Activated naive CD8-positive, alpha-beta T cell treated with anti-CD3 and anti-CD28 coated beads, Interleukin-2, amount 10 ng/mL, durations not matched to agents 7 days and 5 days (primary cell): ENCODE measurements at places on chromosomes 5 and 9. TPM values are rescaled to one million over a fixed set of nuclear protein-coding genes. Genes with fewer than 3 reads are reported as not detected.

C5orf15 gene
- 19.1 TPM for total RNA-seq

MRPS2 gene
- total RNA-seq: 29.3 TPM

AK8 gene
- not detected for total RNA-seq

NIPAL4 gene
- total RNA-seq: not detected

SYNPO gene
- 0.25 TPM for total RNA-seq

DNA sequence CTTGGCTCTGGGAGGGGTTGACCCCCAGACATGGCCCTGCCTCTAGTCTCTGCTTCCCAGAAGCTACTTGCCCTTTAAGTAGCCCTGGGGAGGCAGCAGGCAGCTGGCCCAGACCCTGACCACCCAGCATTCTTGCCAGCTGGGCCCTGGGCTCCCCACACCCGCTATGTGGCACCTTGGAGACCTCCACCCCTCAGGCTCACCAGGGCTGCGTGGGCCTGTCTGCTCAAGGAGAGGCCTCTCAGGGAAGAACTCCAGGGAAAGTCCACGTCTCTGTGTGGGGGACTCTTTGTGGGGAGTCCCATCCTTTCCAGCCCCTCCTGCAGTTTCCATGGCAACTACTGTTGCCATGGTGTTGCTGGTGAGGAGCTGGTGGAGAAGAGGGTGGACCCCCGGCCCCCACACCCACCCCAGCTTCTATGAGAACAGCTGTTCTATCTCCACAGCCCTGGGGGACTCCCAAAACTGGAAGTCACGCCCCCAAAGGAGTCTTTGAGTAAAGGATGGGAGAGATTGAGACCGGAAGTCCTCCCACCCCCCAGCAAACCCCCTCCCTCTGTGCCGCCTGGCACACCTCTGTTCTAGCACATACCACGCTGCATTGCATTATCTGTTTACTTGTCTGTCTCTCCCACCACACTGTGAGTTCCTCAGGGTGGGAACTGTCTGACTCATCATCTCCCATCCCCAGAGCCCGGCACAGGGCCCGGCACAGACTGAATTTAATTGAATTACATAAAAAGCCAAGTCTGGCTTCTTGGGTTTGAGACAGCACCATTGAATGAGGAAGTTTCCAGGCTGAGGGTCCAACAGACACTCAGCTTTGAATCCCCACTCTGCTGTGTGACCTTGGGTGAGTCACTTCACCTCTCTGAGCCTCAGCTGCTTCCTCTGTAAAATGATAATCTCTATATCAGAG lies 12.6 kb downstream of the DNM1 start:
- DNase-seq: no peak
- H3K4me1 ChIP-seq: peaks cover 11% of the 10 kb centered on the region
- H3K27ac ChIP-seq: no peak overlapping the region
- peaks cover 18% of the 10 kb centered on the region for H3K27me3 ChIP-seq
- no peaks in the 10 kb centered on the region for H3K36me3 ChIP-seq
- no peak overlapping the region for H3K4me3 ChIP-seq

- no peaks in the 10 kb centered on the region for H3K27me3 ChIP-seq
- peaks cover 57% of the 10 kb centered on the region for H3K4me1 ChIP-seq
- H3K4me3 ChIP-seq: peak overlapping the region; percentile 88
- peaks cover 22% of the 10 kb centered on the region for H3K36me3 ChIP-seq
- H3K27ac ChIP-seq: peak overlapping the region; percentile 96
Observed at GRCh38 chr9:35617548-35617947, 665 bp downstream of the CD72 start.

DNA sequence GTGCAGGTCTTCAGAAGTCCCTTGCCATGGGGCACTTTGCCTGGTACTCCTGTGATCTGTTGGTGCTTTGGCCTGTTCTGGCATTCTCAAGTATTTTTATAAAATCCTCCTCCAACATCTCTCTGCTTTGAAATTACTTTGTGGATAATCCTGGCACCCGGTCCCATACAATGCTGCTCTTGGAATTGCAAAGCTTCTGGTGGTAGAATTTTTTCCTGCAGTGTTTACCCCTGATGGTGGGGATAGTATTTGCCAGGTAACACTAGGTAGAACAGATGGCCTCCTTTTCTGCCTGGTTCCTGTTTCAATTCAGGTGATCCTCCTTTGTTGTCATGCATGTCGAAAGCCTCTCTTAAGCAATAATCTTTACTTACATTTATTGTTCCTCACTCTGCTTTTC lies 109.8 kb upstream of the ATP10B start:
- DNase-seq: no peak
- H3K27ac ChIP-seq: no peak overlapping the region
- no peak overlapping the region for H3K4me3 ChIP-seq
- H3K4me1 ChIP-seq: no peaks in the 10 kb centered on the region
- H3K27me3 ChIP-seq: no peaks in the 10 kb centered on the region

DNA sequence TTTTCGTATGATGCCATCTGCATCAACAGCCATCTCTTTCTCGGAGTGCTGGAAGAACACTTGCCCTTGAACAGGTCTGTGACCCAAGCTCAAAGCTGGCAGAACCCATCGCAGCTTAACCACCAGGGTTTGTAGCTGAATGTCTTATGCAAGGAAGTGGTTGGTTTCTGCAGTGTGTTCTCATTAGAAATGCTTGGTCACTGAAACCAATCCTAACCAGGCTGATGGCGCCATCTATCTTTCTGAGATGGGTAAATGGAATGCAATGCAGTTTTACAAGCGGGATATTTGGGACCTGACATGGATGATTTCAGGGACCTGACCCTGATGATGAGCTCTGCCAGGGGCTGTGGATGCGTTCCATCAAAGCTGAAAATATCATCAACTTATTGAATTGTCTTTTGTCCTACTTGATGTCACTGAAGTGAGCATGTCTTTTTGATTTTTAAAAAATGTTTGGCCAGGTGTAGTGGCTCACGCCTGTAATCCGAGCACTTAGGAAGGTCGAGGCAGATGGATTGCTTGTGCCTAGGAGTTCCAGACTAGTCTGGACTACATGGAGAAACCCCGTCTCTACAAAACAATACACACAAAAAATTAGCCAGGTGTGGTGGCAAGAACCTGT lies 28.7 kb downstream of the DMRT3 start:
- no peak for DNase-seq
- peaks cover 12% of the 10 kb centered on the region for H3K4me1 ChIP-seq
- H3K27me3 ChIP-seq: peaks cover 21% of the 10 kb centered on the region
- no peaks in the 10 kb centered on the region for H3K36me3 ChIP-seq
- H3K27ac ChIP-seq: no peak overlapping the region

GRCh38 chr5:115869256-115869795 lies 27.6 kb downstream of the AP3S1 start:
- H3K27ac ChIP-seq: no peak overlapping the region
- H3K36me3 ChIP-seq: peaks cover 30% of the 10 kb centered on the region
- H3K27me3 ChIP-seq: no peaks in the 10 kb centered on the region
- H3K4me3 ChIP-seq: no peak overlapping the region
- DNase-seq: no peak
- no peaks in the 10 kb centered on the region for H3K4me1 ChIP-seq

- H3K27me3 ChIP-seq: no peaks in the 10 kb centered on the region
- DNase-seq: no peak
- no peak overlapping the region for H3K27ac ChIP-seq
- H3K4me3 ChIP-seq: no peak overlapping the region
- no peaks in the 10 kb centered on the region for H3K36me3 ChIP-seq
- peaks cover 3% of the 10 kb centered on the region for H3K4me1 ChIP-seq
Observed at GRCh38 chr5:74631081-74631953, 9.2 kb downstream of the ENC1 start.

DNA sequence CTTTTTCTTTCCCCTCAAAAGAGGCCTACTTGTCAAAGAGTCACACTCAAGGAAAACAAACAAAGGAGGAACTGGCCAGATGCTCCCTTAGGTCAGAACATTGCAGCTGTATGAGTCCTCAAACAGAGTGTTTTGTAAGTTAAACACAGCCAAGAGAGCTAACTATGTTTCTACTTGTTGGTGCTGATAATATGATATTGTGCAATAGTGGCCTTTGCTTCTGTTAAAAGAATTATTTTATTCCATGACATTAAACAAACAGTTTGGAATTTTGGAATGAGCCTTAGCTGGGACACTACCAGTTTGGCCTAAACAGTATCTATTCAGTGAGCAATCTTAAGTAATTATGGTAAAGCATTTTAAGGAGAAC lies 56.0 kb upstream of the TPD52L3 start:
- no peak for DNase-seq
- H3K27ac ChIP-seq: no peak overlapping the region
- peaks cover 6% of the 10 kb centered on the region for H3K27me3 ChIP-seq
- no peaks in the 10 kb centered on the region for H3K36me3 ChIP-seq

DNA sequence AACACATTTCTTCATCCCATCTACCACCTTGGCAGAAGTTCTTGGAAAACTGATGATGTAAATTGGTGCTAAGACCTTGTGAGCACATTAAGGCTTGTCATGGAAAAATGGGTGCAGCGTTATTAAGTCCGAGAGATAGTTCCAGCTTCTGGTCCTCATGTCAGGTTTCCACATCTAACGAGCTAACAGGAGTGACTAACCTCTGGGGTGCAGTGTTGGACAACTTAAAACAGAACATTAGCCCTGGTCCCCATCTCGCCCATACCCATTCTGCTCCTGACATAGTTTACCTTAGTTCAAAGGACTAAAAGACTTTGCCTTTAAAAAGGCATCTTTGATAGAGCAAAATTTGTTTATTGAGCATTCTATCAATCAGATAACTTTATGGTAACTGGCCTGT lies 128.0 kb downstream of the SLC1A3 start:
- H3K36me3 ChIP-seq: no peaks in the 10 kb centered on the region
- no peak overlapping the region for H3K4me3 ChIP-seq
- H3K27ac ChIP-seq: no peak overlapping the region

DNA sequence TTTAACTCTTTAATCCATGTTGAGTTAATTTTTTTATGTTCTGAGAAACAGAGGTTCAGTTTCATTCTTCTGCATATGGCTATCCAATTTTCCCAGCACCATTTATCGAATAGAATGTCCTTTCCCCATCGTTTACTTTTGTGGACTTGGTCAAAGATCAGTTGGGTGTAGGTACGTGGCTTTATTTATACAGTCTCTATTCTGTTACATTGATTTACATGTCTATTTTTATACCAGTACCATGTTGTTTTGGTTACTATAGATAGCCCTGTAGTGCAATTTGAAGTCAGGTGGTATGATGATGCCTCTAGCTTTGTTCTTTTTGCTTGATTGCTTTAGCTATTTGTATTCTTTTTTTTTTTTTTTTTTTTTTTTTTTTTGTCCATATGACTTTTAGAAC lies 462.0 kb downstream of the HTR1A start:
- no peaks in the 10 kb centered on the region for H3K4me1 ChIP-seq
- no peak overlapping the region for H3K4me3 ChIP-seq
- H3K27me3 ChIP-seq: no peaks in the 10 kb centered on the region
- H3K27ac ChIP-seq: no peak overlapping the region

GRCh38 chr9:91048749-91049148 lies 247.1 kb downstream of the SYK start:
- H3K36me3 ChIP-seq: peaks cover 11% of the 10 kb centered on the region
- H3K4me1 ChIP-seq: peaks cover 33% of the 10 kb centered on the region
- H3K4me3 ChIP-seq: peak overlapping the region; percentile 72
- H3K27ac ChIP-seq: peak overlapping the region; percentile 91

- no peak overlapping the region for H3K4me3 ChIP-seq
- H3K27ac ChIP-seq: no peak overlapping the region
Observed at GRCh38 chr5:45417285-45417998, 278.7 kb downstream of the HCN1 start.

GRCh38 chr9:91187311-91187964 lies 174.3 kb downstream of the AUH start:
- DNase-seq: no peak
- H3K4me1 ChIP-seq: peaks cover 37% of the 10 kb centered on the region
- peak overlapping the region; percentile 39 for H3K27ac ChIP-seq
- H3K27me3 ChIP-seq: no peaks in the 10 kb centered on the region

GRCh38 chr5:30100929-30101328 lies 1092.6 kb upstream of the CDH6 start:
- H3K27ac ChIP-seq: no peak overlapping the region
- H3K36me3 ChIP-seq: no peaks in the 10 kb centered on the region
- H3K27me3 ChIP-seq: no peaks in the 10 kb centered on the region

GRCh38 chr5:9529041-9529480 lies 16.8 kb downstream of the SEMA5A start:
- no peaks in the 10 kb centered on the region for H3K27me3 ChIP-seq
- no peaks in the 10 kb centered on the region for H3K36me3 ChIP-seq
- no peaks in the 10 kb centered on the region for H3K4me1 ChIP-seq
- DNase-seq: no peak
- no peak overlapping the region for H3K4me3 ChIP-seq

GRCh38 chr5:102087906-102088305 lies 208.2 kb downstream of the SLCO4C1 start:
- H3K27me3 ChIP-seq: no peaks in the 10 kb centered on the region
- H3K36me3 ChIP-seq: no peaks in the 10 kb centered on the region
- no peak overlapping the region for H3K27ac ChIP-seq
- no peak for DNase-seq

- no peaks in the 10 kb centered on the region for H3K4me1 ChIP-seq
- no peak for DNase-seq
- no peaks in the 10 kb centered on the region for H3K27me3 ChIP-seq
- H3K4me3 ChIP-seq: no peak overlapping the region
- H3K27ac ChIP-seq: no peak overlapping the region
Observed at GRCh38 chr9:116058421-116058820, 95.2 kb upstream of the PAPPA start.

GRCh38 chr5:71471193-71471592 lies 15.7 kb downstream of the BDP1 start:
- no peak overlapping the region for H3K27ac ChIP-seq
- H3K4me1 ChIP-seq: no peaks in the 10 kb centered on the region
- peaks cover 17% of the 10 kb centered on the region for H3K36me3 ChIP-seq
- no peak overlapping the region for H3K4me3 ChIP-seq
- no peak for DNase-seq

DNA sequence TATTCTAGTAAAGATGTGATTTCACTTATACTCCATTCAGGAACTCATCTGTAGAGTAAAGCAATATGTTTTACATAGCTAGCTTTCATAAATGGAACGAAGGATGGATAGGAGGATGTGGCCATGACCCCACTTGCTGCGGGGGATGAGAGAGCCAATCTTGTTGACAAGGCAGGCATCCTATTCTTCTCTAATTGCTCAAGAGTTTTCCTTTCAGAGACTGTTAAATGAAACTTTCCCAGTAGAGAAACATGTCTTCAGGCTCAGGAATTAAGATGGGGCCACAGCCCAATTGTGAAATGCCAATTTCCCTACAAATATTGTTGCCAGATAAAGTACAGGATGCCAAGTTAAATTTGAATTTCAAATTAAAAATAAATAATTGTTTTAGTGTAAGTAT lies 196.2 kb upstream of the TUT7 start:
- DNase-seq: no peak
- H3K27ac ChIP-seq: no peak overlapping the region
- peaks cover 10% of the 10 kb centered on the region for H3K27me3 ChIP-seq

- H3K4me1 ChIP-seq: no peaks in the 10 kb centered on the region
- no peak overlapping the region for H3K4me3 ChIP-seq
- no peak for DNase-seq
- peaks cover 4% of the 10 kb centered on the region for H3K27me3 ChIP-seq
- no peak overlapping the region for H3K27ac ChIP-seq
Observed at GRCh38 chr9:84583866-84584265, 85.7 kb upstream of the NTRK2 start.
